Mammary epithelial cell (primary cell): ENCODE measurements at places on chromosomes 12 and 14.

DNA sequence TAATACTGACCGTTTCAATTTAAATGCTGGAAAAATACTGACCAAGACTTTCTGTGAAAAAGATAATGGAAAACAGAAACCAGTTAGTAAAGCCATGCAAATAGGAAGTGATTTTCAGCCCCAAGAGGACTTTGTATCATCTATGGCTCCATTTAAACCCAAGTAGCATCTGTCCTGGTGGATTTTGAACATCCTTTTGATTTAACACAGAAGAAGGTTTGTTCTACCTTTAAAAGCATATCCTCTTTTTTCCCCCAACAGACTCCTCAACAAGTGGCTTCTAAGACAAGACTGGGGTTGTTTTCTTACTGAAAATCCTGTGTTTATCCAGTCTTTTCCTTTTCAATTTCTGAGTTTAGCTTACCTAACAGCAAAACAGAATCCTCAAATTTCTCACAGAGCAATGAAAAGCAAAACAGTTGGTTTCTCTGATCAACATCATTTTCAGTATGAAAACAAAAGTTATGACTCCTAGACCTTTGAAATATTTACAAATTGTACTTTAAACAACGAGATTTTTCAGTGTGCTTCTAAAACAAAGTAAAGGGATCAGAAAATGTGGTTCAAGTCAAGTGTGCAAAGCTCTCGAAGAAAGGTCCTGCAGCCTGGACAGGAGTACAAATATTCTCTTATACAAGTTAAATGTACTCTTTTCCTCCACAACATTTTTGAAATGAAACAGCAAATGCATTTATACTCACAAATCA is 2.9 kb downstream of the PHLDA1 start:
- no peak for DNase-seq

DNA sequence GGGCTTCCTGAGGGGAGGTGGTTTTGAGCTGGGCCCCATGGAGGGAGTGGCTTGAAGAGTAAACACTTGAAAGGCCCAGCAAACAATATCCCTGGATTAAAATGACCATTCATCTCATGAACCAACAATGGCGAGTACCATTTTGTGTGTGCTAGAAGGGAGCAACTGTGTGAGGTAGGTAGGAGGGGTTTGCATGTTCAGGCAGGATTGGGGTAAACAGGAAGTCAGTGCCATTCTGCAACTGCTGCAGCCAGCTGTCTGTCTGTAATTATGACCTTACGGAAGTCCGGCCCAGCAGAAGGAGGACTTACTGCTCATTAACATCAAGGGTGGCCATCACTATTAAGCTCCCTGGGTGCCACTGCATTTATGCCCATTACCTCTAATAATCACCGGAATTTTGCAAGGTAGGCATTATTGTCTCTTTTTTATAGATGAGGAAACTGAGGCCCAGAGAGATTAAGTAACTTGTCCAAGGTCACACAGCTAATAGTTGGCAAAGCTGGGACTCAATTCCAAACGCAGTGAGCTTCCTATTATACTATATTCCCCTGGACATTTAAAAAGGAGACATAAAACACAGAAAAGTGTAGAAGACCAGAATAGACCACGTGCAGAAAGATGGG is 16.6 kb upstream of the IFI27L2 start:
- peak; percentile 21 for DNase-seq

- DNase-seq = no peak
Measured at GRCh38 chr12:51399891-51400290, 8.7 kb upstream of the GALNT6 start.

GRCh38 chr14:99300190-99300589 is 28.2 kb upstream of the BCL11B start:
- DNase-seq = no peak

- no peak for DNase-seq
Measured at GRCh38 chr12:71315328-71315985, 124.1 kb upstream of the LGR5 start.

DNA sequence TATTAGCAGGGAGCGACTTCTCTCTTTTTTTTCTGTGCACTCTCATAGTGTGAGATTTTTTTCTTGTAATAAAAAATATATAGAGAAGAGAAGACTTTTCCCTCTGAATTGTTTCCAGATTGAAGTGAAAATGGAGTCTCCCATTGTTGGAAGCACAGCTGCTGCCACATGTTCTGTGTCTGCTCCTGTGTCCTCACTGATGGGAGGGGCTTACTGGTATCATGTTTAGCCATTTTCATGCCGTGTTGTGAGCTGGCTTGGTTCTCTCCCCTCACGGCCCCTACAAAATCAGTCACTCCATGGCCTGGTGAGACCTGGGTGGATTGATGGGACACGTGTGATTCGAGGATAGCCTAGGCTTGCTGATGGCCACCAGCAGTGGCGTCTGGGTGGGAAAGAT is 379.7 kb upstream of the DDHD1 start:
- DNase-seq = no peak
